ENCODE measurements at places on chromosomes 1 and 21.

DNA sequence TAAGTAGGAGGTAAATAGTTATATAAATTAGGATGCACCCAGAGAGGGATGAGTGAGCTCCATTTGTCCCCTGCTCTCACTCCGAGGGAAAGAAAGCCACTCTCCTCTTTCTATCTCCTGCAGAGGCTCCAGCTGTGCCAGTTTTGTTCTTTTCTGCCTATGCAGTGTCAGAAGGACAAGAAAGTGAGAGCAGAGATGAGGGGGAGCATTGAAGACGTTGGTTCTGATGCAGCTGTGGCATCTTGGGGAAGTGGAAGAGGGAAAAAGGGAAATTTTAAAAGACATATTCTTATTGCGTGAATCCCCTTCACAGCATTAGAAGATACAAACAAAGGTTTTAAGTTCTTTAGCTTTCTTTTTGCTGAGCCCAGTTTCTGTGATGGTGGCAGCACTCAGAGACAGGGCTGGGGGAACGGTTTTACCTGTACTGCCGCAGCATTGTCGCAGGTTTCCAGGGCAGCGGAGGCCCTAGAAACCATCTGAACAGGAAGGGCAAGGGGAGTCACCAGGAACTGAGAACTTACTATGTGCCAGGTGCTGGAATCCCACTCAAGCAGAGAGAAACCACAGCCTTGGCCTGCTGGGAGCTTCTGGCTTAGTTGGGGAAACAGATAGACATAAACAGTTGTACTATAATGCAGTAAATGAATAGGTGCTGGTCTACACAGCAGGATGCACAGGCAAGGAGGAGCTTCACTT, 44.9 kb upstream of the USP24 start:
- DNase-seq = no peak

- no peak for DNase-seq
Observed at GRCh38 chr21:38303300-38303699, 46.5 kb downstream of the KCNJ15 start.

- no peak for DNase-seq
Observed at GRCh38 chr21:31768710-31769109, 36.8 kb upstream of the SCAF4 start.

- DNase-seq = no peak
Observed at GRCh38 chr1:55781003-55781402, 565.8 kb upstream of the USP24 start.
